GM10248 (cell line): ENCODE measurements at places on chromosomes 5 and 9.

DNA sequence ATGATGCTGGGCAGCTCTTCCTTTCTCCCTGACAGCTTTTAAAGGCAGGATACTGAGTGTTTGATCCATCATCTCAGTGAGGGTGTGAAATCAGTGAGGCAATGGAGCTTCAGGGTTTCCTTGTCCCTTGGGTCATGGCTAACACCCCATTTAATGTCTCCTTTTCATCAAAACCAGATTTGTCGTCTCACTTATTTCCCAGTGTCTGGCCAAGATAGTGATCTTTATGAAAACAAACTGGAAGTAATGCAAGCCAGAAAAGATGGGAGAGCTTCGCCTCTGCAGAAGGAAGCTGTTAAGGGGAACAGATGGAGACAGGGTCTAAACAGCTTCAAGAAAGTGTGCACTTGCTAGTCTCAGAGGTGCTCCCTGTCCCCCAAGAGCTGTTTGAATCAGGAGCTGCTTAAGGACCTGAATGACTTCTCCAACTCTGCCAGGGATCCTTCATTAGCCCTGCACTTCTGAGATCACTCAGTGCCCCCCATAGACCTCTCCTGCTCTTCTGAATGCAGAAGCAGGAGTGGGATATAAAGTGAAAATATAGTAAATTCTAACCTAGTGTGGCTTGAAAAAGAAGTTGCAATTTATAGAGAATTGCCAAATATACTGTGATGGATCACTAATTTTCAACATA is 96.1 kb downstream of the F2RL2 start:
- DNase-seq = no peak

DNA sequence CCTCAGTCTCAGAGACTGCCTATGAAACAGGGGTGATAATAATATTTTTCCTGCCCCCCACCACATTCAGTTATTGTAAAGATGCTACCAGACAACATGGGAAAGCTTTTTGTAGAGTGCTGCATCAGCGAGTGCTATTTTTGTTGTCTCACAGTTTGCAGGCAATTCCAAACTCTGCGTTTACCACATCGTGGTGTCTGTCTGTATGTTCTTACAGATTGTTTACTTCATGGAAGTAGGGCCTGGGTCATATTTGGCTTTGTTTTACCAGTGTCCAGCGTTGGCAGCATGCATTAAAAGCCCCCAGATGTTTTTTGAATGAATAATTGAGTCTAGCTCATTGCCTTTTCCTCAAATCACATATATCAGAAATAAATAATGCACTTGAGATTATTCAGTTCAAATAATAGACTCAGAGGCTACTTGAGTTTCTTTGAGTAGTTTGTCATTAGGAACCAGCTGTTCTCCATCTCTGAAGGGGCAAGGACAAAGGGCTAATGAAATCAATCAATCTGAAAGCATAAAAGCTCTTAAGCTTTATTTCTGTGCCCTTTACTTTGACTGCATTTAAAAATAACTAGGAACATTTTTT is 243.7 kb downstream of the CWC27 start:
- no peak for DNase-seq

GRCh38 chr5:154345255-154345952 is 100.4 kb upstream of the SAP30L start:
- no peak for DNase-seq

DNA sequence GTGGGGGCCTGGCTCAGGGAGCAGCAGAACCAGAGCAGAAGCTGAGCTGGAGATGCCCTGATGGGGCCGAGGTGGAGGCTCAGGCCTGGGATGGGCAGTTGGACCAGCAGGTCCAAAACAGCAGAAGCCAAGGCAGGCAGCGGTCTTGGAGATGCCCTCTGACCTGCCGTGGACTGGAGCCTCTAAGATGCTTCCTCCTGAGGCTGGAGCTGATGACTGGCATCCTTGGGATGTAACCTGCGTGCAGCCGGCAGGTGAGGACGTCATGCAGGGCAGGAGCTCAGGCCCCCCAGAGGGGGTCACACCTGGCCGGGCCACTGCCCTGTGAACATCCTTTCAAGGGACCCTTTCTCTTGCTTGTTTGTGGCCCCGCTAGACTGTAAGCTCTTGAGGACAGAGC is 162.0 kb downstream of the RGS3 start:
- no peak for DNase-seq

GRCh38 chr5:4130819-4131218 is 535.2 kb downstream of the IRX1 start:
- no peak for DNase-seq

GRCh38 chr5:181243018-181243563 is 615 bp downstream of the RACK1 start:
- DNase-seq = no peak

- no peak for DNase-seq
These were observed 29.8 kb upstream of the GNE start for GRCh38 chr9:36288070-36288469.

GRCh38 chr5:140672455-140673186 is 755 bp downstream of the DND1 start:
- DNase-seq = no peak
